AG04450 (cell line): ENCODE measurements at places on chromosomes 3 and 15.

DNA sequence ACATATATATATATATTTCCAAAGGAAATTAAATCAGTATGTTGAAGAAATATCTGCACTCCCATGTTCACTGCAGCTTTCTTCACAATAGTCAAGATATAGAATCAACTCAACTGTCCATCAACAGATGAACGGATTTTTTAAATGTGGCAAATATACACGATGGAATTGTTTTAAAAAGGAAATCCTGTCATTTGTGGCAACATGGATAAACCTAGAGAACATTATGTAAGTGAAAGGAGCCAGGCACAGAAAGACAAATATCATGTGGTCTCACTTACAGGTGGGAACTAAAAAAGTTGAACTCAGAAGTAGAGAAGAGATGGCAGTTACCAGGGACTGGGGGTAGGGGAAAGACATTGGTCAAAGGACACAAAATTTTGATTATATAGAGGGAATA lies 253.7 kb downstream of the ULK4 start:
- DNase-seq, result no peak

DNA sequence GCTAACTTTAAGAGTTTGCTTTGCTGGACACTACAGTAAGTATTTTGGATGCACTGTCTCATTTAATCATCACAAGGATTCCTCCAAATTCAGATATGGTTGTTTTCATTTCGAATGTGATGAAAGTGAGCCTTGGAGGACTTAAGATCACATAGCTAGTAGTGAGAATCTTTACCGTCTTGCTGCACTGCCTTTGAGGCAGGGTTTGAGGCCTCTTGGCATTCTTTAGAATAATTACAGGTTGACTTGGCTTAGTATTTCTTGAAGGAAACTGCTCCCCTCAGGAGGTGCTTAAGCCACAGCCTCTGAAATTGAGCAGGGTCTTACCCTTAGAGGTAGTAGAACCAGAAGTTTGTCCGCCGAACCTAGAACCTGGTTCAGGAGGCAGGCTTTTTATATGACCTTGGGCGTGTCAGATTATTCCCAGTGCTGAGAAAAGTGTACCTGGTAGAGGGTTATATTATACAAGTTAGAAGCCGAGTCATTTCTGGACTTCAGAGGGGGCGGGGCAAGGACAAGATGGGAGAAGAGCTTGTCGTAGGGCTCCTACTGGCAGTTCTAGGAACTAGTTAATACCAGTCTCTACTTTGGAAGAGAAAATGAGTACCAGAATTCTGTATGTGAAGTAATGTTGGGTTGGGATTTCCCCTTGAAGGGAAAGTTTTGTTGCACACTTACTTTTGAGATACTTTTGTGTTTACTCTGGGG lies 1.1 kb downstream of the TFG start:
- DNase-seq, result no peak

DNA sequence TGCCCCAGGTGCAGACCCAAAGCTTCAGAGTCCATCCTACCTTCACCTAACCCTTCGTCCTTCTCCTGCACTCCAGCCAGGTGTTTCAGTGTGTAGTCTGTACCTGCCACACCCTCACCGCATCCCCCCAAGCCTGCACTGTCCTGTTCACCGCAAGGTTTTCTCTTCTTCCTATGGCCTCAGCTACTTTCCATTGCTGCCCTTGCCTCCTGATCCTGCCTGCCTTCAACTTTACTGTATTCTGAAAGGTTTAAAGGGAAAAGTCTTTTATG lies 9.3 kb downstream of the GPR160 start:
- DNase-seq, result no peak

DNA sequence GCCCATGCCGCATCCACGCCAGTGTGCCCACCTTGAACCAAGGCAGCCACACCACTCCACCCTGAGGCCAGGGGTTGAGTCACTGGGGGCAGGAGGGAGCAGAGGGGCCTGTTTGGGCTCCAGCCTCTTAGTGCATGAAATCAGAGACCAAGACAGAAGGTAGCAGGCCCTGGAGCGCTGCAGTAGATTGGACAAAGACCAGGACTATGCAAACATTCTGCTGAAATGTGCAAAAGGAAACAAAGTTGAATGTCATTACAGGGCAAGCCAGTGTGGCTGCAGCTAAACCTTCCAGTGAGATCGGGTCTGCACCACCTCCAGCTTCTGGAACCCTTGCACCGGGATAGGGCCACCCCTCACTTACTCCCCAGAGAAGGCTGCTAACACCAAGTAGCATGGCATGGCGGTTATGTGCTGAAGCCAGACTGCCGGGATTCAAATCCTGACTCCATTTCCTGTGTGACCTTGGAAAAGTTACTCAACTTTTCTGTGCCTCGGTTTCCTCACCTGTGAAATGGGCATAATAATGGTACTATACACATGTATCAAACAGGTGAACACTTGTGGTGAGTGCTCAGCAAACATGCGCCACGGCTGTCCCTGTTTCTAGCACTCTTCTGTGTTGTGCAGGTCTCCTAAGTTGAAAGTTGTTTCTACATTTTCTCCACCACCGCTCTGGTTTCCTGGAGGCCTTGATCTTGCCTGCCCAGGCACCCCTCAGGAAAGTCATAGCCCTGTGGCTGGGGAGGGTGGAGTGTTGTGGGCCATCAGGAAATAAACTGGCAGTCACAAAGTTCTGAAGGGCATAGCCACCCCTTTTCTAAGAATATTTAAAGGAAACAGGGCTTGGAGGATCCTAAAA lies 25.0 kb upstream of the GP9 start:
- DNase-seq, result no peak

DNA sequence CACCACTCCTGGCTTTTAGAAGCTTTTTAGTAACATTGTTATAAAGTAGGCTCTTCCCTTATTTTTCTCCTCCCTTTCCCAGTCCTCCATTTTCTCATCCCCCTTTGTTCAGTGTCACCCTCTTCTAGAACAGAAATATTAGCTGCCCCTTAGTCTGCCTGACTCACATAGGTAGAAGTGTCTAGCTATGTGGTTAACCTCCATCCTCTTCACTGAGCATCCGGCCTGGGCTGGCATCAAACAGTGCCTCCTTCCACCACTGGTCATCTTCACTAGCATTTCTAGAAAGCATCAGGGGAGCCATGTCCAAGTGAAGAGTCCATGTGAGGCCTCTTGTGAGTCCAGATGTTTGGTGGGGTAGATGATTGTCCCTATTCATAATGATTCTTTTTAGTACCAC lies 70.0 kb upstream of the SKOR1 start:
- DNase-seq, result no peak

DNA sequence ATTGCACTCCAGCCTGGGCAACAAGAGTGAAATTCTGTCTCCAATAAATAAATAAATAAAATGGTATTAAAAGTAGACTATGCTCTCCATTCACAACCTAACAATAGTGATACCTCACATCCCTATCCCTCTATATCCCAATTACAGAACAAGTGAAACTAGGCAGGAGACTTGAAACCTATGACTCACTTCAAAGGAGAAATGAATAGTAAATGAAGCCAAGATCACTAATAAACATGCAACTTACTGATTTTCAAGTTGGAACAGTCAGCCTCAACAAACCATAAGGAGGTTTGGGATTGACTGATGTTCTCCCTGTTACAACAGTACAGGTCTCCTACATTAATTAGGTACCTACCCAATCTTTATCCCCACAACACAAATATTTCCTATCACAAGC lies 103.4 kb downstream of the GSK3B start:
- DNase-seq, result peak; percentile 6

DNA sequence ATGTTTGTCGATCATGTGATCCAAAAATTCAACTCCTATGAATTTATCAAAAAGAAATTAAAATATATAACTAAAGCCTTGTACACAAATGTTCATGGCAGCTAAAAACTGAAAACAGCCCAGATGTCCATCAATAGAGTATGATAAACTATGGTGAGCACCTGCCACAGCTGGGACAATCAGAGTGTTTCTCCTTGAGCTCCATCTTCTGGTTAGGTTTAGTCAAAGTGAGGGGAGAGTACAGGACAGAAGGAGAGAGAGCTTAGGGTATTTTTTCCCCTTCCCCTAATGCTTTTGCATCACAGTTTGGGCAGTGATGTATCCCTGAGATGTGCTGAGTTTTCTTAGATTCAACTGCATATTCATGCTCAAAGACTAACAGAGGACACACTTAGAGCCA lies 65.5 kb downstream of the FSIP1 start:
- DNase-seq, result no peak

DNA sequence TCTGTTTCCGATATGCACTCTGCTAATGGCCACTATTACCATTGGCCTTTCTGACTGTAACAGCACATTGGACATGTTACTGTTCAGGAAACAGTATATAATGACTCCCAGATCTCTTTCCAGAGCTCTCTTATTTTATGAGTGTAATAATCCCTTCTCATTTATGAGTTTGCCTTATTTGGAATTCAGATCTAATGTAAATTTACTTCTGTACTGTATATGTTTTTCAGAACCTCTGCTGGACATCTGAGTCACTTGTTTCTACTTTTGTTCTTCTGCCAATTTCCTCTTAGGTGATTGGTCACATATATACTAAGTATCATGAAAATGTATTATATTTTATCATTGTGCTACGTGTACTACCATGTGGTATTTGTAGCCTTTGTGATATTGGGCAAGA lies 30.5 kb downstream of the RSRC1 start:
- DNase-seq, result no peak

DNA sequence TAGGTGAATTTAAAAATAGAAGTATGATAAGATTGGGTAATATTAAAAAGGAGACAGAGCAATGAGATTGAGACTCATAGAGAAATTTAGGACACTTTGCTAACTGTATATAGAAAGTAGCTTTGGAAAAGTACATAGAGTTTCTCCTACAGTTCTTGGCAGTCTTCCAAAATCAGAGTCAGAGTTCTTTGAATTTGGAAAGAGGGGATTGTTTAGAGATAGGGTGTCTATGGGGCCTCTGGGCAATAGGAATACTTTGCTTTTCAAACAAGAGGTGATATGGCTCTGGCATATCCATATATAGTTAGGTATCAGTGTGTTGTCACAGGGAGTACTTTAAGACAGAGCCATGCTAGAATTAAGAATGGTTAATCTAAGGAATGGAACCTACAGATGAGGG lies 477.1 kb upstream of the KCNMB2 start:
- no peak for DNase-seq
